ENCODE measurements at places on chromosomes 16 and 17.

DNA sequence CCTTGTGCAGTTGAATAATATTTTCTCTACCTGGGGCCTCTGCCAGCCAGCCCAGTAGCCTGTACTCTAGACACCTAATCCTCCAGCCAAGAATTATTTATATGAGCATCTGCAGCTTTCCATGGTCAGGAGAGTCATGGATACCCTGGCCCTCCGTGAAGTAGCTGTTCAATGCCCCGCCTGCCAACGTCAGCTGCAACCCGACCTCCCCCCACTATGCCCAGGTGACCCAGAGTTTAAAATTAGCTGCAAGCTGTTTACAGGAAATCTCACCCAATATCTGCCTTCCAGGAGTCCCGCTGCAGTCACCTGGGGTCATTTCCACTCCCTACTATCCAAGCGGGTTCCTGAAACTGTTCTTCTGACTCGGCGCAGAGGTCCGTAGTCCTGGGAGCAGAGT is 12.3 kb downstream of the SDR42E2 start:
- DNase-seq: no peak

GRCh38 chr17:37438141-37438540 is 31.5 kb downstream of the TADA2A start:
- no peak for DNase-seq

DNA sequence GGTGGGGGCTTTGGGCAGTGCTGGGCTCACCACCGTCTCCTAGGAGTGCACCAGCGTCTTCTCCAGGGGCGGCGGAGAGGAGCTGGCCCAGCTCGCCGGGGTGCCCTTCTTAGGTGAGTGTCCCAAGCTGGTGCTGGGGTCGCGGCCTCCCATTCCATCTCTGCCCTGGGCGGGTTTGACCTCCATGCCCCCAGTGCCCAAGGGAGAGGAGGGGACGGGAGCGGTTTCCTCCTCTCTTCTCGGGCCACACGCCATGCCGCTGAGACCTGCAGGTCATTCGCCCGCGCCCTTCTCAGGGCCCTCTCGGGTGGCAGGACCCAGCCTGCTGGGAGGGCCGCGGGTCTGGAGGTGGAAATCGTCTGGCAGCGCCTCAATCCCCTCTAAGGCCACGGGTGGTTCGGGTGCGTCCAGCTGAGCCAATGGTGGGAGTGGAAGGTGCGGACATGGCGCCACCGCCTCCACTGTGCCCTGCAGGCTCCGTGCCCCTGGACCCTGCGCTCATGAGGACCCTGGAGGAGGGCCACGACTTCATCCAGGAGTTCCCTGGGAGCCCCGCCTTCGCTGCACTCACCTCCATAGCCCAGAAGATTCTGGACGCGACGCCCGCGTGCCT is 5.3 kb downstream of the IGFALS start:
- no peak for DNase-seq

GRCh38 chr16:31114468-31114867 is 3.0 kb upstream of the KAT8 start:
- no peak for DNase-seq

DNA sequence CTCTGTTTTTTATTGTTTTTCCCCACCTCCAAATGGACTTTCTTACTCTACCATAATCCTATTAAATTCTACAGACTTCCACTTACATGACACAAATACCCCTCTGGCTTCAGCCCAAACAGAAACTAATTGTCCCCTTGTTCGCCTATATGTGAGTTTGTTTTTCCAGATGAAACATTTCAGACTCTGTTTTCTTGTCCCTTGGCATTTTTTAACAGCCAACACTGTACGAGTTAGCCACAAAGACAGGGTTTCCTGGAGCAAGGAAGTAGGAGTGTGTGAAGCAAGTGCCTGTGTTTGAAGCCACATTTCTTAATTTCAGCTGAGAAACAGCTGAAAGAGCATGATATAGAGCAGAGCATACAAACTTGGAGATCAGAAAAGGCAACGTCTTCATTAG is 382.2 kb upstream of the CDH5 start:
- no peak for DNase-seq
